ENCODE measurements at places on chromosomes 2 and 18.
A peak's percentile ranks its signal among the peaks of the same experiment; 100 is the strongest.

DNA sequence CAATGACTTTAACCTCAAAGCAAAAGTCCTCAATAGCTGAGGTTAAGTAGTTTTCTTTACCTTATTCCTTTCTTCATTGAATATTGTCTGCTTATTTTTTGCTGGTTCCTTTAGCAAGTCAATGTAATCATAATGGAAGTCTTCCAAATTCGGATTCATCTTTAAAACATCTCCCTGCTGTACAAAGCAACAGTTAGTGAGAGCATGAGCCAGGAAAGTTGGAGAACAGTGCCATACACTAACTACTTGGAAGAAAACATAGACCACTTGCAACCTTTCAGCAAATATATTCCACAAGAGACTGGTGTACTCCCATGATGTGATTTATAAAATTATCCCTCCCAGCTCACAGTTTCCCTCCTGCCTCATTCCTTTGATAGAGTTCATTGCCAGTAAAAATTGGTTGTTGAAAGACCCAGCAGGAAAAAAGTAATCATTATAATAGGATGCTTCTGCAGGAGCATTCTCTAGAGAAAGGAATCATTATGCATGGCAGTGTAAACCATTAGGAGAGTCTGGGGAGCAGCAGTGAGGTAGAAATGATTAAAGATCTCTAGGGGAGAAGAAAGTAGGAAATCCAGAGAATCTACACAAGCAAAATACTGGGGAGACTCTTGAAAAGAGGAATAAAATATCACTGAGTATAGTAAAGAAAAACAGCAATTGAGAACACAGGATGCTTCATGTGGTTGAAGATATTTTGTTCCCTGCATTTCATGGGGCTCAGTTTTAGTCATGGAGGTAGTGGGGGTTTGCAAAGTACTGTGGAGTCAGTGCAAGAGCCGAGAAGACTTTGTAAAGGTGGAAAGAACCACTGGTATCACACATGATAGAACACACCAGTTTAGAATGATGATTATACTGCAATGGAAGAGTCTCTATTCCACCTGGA is 38.6 kb upstream of the TTN start:
- DNase-seq: peak; percentile 34

DNA sequence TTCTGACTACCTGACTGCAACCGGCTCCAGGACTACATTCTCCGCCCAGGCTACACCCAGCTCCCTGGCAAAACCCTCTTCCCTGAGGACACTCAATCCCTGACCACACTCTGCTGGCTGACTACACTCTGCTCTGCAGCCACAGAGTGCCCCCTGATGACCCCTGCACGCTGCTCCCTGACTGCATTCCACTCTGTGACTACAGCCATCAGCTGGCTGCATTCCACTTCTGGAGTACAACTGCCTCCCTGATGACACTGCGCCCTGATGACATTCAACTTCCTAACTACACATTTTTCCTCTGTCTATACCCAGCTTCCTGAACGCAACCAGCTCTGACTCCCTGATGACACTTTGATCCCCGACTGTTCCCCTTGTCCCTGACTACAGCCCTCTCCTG is 71.3 kb upstream of the NRXN1 start:
- peak; percentile 55 for DNase-seq

- DNase-seq: no peak
Measured at GRCh38 chr2:24857746-24858145, 62.3 kb downstream of the ADCY3 start.

- no peak for DNase-seq
Measured at GRCh38 chr18:42623935-42624334, 491.6 kb downstream of the RIT2 start.

- no peak for DNase-seq
Measured at GRCh38 chr18:47964053-47964452, 33.6 kb upstream of the SMAD2 start.

- peak; percentile 9 for DNase-seq
Measured at GRCh38 chr18:74040459-74041332, 106.9 kb downstream of the FBXO15 start.

DNA sequence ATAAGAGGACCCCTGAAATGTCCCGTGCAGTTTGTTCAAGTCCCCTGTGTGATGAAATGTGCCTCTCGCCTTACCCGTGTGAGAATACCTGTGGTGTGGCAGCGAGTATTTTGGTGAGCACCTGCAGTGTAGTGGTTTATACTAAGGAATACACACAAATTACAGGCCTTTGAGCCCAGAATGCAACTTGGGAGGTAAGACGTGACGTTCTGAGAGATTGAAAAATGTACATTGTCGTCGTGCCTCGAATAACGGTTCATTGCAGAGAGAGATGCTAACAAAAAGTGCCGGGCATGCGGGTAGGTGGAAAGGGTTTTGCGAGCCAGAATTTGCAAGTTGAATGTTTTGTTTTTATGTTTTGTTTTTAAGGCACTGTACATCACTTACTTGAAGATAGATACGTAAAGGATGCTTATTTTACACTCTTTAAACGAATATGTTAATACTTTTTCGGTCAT is 867 bp downstream of the RBBP8 start:
- no peak for DNase-seq

DNA sequence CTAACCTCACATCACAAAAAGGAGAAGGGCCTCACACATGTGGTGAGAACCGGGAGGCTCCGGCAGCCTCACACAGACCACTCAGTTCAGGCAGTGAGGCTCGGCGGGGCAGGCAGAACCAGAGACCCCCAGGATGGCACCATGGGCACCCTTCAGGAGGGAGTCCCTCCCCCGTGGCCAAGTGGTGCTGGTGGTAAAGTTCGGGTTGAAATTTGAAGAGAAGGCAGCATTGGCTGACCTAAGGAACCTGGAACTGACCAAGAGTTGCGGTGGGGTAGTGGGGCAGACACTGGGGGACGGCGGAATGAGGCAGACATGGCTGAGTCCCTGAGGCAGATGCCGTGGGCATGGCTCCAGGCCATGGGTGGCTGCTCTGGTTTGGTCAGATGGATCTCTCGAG is 239.3 kb upstream of the MYT1L start:
- DNase-seq: no peak

DNA sequence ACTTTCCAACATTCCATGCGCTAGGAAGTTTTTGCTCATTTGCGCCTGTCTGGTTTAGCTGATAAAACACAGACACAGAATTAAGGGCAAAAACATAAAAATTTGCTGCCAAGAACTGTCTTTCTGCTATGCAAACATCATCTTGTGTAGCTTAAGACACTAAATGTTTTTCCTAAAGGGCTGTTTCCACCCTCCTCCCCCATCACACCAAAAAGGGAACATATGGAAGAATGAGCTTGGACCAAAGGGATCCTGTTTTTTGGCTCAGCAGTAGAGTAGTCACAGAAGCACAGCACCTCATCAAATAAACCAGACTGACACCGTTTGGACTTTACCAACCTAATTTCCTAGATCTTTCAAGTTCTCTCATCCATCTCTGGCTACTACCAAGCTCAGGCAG is 210.1 kb downstream of the ZNF521 start:
- no peak for DNase-seq

GRCh38 chr2:222212571-222212970 is 86.2 kb downstream of the PAX3 start:
- DNase-seq: no peak

- no peak for DNase-seq
Measured at GRCh38 chr2:26009567-26009963, 24.3 kb upstream of the RAB10 start.

- DNase-seq: peak; percentile 6
Measured at GRCh38 chr2:143885461-143885860, 634.5 kb downstream of the ZEB2 start.

GRCh38 chr2:942775-943460 is 7.7 kb upstream of the SNTG2 start:
- DNase-seq: no peak

DNA sequence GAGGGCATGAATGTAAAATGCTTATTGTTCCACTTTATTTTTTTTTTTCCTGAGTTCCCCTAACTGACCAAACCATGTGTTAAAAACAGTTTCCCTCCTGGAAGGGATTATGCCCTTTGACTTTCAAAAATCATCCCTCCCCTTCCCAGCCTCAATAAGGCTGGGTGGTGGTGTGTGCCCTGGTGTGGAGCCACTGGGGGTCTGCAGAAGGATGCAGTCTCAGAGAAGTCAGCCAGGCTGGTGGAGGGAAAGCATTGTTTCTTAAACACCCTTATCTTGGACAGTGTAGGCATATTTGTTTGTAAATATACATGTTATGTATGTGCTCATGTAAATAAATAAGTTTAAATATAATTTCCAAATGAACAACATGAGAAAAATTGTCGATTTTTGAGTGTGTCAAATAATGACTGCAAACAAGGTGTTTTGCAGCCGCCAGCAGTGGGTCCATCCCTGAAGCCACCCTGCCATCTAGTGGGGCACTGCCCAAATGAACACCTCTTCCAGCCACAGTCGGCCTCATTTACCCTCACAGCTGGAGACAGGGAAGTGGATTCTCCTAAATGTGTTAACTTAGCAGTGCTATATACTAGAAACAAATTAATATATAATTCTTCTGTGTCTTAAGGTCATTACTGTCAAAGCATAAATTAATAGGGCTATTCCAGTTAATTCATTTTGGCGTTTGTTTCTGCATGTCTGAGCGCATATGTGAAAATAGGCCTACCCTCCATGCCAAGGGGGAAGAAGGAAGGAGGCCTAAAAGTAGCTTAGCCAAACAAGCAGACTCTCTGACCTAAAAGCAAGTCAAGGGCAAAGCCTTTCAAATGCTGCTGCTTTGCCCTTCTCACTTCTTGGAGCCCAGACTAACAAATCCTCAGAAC is 209.6 kb upstream of the PIK3C3 start:
- DNase-seq: peak; percentile 61

- no peak for DNase-seq
Measured at GRCh38 chr2:96170626-96171025, 25.4 kb upstream of the DUSP2 start.

DNA sequence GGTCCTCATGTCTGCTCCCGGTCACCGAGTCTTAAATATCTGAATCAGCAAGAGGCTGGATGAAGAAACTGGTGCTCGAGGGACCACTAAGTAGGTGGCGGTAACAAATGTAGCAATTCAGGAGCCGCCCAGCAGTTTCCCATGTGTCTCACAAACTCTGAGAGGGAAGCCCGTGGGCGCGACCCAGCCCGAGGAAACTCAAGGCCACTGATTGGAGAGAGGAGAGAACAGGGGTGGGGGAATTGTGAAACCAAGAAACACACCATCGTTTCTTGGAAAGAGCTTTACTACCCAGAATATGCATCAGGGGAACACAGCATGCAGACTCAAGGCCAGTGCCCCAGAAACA is 10.8 kb downstream of the MLPH start:
- peak; percentile 82 for DNase-seq

- DNase-seq: no peak
Measured at GRCh38 chr18:57744211-57744694, 58.9 kb downstream of the ATP8B1 start.

DNA sequence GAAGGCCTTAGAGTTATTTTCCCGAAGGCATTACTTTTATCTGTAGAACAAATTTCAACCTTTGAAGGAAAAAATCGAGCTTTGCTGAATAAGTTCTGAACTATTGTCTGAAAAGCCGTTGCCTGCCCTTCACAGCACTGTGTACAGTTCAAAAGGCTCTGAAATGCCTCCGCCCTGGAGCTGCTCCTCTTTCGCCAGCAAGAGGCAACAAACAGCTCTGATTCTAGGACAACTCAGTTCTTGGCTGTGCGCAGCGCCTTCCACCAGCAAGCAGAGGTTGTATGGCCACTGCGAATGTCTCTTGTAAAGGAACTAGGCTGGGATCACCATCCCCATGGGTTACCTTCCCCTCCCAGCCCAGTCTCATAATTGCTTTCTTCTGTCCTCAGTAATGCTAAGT is 308.5 kb downstream of the GBX2 start:
- DNase-seq: peak; percentile 13

- peak; percentile 52 for DNase-seq
Measured at GRCh38 chr2:223837287-223838061, at the start of gene AP1S3. AP1S3 (minus strand) TSS chr2:223837582; CDS start chr2:223837450, 132 bp downstream.

DNA sequence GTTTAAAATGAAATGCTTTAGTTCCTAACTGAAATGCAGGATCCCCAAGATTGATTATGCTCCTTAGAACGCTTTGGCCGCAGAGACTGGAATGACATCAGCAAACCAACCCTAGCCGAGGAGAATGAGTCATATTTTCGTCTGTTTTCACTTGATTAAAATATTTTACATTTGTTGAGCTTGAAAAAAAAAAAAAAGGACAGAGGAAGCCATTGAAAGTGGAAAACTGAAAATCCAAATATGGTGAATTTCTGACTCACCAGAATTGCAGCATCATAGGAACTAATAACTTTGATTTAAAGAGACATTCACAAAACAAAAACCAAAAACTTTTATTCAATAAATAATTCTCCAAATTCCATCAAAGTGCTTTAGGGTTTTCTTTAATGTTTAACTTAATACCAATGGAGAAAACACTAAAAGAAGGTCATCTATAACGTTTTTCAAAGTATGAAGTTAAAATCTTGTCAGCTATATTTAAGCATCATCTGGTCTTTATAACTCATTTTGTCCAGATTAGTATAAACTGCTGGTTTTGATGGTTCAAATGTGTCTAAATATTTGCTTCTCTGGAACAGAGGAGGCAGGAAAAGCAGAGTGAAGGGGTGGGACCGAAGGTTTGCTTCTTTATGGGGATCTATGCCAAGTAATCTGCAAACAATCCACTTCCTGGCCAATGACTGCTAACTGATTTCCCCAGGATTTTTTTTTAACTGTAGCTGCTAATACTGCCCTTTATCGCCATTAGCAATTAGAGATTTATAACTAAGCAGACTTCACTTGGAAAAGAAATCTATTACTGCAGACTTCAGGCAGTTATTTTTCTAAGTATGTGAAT is 30.9 kb upstream of the COL5A2 start:
- DNase-seq: peak; percentile 95

GRCh38 chr2:47381408-47381807 is 21.5 kb upstream of the MSH2 start:
- DNase-seq: no peak

DNA sequence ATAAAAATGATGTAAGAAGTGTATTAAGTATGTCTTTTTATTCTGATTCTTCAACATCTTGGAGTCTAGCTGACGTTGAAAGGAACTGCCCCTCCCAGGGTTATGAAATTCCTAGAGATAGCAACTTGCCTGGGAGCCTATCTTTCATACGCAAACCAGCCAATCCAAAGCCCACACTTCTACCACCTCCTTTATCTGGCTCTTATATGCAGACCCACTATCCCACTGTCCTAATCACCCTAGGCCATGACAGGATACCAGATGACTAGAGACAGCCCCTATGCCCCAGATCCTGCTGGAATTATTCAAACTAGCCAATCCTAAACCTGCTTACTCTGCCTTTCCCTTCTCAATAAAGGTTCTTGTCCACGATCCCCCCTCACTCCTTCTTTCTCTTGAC is 11.8 kb upstream of the CDC42EP3 start:
- no peak for DNase-seq

DNA sequence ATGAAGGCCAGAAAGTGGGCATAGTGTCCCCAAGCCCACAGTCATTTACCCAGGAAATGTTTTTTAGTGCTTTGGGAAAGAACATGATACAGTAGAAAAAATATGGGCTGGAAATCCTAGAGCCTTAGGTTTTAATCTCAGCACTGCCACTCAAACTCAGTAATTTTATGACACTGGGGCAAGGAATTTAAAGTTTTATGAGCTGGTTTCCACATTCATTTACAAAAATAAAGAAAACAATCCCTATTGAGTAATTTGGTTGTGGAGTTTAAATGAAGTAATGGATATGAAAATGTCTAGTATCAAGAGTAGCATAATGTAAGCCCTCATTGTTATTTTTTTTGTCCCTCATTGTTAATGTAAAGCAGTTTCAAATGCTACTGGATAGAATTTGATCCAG is 51.5 kb upstream of the FRZB start:
- DNase-seq: peak; percentile 11

GRCh38 chr2:98480598-98480997 is 35.9 kb downstream of the INPP4A start:
- no peak for DNase-seq

All from iris pigment epithelial cell (primary cell).